ENCODE measurements at places on chromosomes 3 and 15. TPM values are rescaled to one million over a fixed set of nuclear protein-coding genes. Genes with fewer than 3 reads are reported as not detected.
A peak's percentile ranks its signal among the peaks of the same experiment; 100 is the strongest.

DNA sequence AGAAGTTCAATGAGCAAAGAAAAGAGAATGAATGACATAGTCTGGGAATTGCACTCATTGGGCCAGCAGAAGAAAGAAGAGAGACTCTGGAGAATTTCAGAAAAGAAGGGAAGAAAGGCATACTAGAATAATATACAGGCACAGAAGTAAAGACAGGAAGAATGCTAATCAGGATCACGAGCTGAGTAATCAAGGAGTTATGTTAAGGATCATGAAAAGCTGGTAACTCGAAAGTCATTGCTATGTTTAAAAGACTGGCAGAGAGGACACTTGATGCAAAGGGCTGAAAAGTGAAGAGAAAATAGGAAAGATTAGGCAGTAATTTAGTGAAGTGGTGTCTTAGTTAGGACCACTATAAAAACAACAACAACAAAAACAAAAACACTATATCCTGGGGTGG lies 284.1 kb downstream of the ZBBX start:
- DNase-seq, result no peak
- no peak overlapping the region for H3K4me3 ChIP-seq
- H3K4me1 ChIP-seq, result no peaks in the 10 kb centered on the region

DNA sequence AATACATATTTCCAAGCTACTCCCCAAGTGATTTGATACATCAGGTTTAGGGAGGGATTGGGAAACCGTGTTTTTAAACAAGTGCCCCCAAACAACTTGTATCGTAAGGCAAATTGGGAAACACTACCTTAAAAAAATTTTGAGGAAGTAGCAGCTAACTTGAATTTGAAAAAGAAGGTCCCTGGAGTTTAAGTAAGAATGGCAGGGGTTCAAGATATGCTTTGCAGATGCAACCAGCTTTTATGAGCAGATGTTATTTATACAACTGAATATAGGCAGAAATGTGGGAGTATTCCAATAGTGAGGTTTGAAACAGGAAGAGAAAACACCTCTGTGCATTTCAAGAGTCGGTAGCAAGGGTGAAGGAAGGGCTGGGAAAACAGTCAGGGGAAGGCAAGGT lies 139.6 kb downstream of the IL20RB start:
- H3K4me3 ChIP-seq, result no peak overlapping the region
- peaks cover 34% of the 10 kb centered on the region for H3K36me3 ChIP-seq
- H3K27me3 ChIP-seq, result no peaks in the 10 kb centered on the region
- no peak overlapping the region for H3K27ac ChIP-seq
- H3K4me1 ChIP-seq, result no peaks in the 10 kb centered on the region

GRCh38 chr15:51093488-51093838 lies 1.2 kb downstream of the TNFAIP8L3 start:
- no peaks in the 10 kb centered on the region for H3K27me3 ChIP-seq
- DNase-seq, result no peak
- H3K4me1 ChIP-seq, result peaks cover 28% of the 10 kb centered on the region
- H3K36me3 ChIP-seq, result no peaks in the 10 kb centered on the region

DNA sequence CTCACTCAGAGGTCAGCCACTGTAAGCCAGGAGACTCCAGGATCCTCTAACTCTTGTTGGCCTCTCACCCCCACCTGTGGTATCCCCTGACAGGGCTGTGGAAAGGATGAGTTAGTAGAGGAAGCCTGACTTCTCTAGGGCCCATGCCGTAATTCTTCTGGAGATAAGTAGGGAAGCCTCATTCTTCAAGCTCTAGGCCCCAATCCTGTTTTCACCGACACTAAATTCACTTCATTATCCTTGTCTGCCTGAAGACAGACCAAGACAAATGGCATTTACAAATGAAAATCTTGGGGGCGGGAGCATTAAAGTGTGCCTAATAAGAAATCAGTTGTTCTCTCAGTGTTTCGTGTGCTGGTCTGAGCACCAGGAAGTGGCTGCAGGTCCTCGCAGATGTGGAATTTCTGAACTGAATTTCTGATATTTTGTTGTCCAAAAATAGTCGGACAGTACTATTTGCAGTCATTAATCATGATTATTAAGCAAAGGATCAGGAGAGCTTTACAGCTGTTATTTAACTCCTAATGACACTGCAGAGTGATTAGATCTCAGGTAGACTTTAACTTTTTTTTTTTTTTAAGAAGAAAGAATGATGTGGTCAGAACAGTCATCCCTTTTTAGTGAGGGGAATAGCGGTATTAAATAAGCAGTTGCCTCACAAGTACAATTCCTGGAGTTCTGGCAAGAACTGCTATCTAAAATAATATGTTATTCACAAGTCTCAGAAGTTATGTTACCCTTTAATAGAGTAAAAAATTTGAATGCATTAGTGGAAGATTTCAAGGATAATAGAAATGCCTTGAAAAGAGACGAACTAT lies 58.4 kb downstream of the RBMS3 start:
- H3K27me3 ChIP-seq, result no peaks in the 10 kb centered on the region
- no peak for DNase-seq
- H3K4me3 ChIP-seq, result no peak overlapping the region
- H3K36me3 ChIP-seq, result no peaks in the 10 kb centered on the region
- peaks cover 12% of the 10 kb centered on the region for H3K4me1 ChIP-seq

DNA sequence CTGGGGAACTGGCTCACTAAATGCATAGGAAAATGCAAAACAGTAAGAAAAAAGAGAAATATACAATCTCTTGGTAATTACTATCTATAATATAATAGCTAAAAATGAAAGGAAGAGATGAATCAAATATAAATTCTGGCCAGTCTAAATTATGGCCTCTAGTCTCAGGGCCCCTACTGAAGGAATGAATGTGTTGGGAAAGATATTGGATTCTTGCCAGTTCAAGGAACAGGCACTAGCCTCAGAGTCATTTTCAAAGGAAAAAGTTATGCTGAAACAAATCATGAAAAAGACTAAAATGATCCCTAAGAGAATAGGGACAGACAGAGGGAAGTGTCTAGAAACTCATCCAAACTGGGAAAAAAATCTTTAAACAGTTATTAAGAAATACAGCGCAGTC lies 62.4 kb downstream of the C3orf80 start:
- H3K4me3 ChIP-seq, result no peak overlapping the region
- no peak overlapping the region for H3K27ac ChIP-seq
- peak; percentile 4 for DNase-seq
- H3K27me3 ChIP-seq, result no peaks in the 10 kb centered on the region
- no peaks in the 10 kb centered on the region for H3K36me3 ChIP-seq

DNA sequence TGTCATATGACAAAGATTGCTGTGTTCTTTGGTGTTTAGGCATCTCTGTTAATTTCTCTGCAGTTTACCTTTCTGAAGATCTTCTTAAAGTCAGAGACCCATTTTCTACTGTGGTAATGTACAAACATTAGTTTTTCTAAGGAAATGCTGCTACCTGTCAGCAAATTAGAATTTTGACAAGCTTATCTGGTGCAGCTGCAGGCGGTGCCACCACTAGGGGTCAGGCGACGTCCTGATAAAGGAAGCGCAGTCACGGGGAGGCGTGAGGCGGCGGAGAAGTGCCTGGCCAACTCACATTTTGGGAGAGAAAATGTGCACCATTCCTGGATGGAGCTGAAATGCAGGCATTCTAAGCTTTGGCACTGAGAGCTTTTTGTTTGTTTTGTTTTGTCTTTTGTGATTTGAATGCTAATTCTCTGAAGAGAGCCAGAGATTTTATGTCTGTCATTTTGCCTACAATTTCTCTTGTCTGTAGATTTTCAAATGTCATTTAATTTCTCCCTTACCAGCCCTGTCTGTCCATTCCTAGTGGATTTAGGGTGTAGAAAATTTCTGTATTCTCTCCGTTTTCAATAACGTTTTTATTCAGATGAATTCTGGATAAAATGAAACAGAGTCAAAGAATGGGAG lies 24.9 kb upstream of the SIAH2 start:
- H3K27ac ChIP-seq, result no peak overlapping the region
- no peak overlapping the region for H3K4me3 ChIP-seq
- peaks cover 8% of the 10 kb centered on the region for H3K4me1 ChIP-seq

DNA sequence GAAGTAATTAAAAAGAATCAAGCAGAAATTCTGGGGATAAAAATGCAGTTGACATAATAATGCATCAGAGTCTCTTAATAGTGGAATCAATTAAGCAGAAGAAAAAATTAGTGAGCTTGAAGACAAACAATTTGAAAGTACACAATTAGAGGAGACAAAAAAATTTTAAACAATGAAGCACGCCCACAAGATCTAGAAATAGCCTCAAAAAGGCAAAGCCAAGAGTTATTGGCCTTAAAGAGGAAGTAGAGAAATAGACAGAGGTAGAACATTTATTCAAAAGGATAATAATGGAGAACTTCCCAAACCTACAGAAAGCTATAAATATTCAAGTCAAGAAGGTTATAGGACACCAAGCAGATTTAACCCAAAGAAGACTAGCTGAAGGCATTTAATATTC lies 113.3 kb downstream of the TBC1D2B start:
- no peaks in the 10 kb centered on the region for H3K36me3 ChIP-seq
- no peak overlapping the region for H3K4me3 ChIP-seq
- H3K4me1 ChIP-seq, result peaks cover 6% of the 10 kb centered on the region
- H3K27ac ChIP-seq, result no peak overlapping the region
- H3K27me3 ChIP-seq, result peaks cover 20% of the 10 kb centered on the region

- no peaks in the 10 kb centered on the region for H3K27me3 ChIP-seq
- H3K36me3 ChIP-seq, result no peaks in the 10 kb centered on the region
- H3K4me1 ChIP-seq, result no peaks in the 10 kb centered on the region
- H3K27ac ChIP-seq, result no peak overlapping the region
- DNase-seq, result no peak
Measured at GRCh38 chr3:179935710-179936109, 101.0 kb downstream of the PEX5L start.

- no peaks in the 10 kb centered on the region for H3K27me3 ChIP-seq
- H3K36me3 ChIP-seq, result peaks cover 11% of the 10 kb centered on the region
- DNase-seq, result peak; percentile 85
Measured at GRCh38 chr15:59165726-59166125, 40.9 kb upstream of the LDHAL6B start.

DNA sequence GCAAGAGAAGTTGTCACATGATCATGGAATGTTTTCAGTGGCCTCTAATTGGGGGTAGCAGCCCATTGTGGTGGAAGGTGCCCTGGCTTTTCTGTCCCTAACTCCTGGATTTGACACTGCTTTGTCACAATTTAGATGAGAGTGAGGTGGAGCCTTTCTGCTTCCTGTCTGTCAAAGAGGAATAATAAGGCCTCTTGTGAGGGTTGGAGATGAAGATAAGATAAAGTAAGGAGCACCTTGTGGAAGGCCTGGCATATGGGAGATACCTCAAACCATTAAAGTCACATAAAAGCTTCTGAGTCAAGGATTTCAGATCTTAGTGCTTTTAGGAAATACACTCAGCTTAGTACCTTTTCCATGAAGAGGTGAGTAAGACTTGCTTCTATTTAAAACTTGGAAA lies 172.6 kb upstream of the FAM3D start:
- no peak for DNase-seq
- H3K36me3 ChIP-seq, result no peaks in the 10 kb centered on the region
- no peak overlapping the region for H3K4me3 ChIP-seq
- H3K27me3 ChIP-seq, result no peaks in the 10 kb centered on the region

DNA sequence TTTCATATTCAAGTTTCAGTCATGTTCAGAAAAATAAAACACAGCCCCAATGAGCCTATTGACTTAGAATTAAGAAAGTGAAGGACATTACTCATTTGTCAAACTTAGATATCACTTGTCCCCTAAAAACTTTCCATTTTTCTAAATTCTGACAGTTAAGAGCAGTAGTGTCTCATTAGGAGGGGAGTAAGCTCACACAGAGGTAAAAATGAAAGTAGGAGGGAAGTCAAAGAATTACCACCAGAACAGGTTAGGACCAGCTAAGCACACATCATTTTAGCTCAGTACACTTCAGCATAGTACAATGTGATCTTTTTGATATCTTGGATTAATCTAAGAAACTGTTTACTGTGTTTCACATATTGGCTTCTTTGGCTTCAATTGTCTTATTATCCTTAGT lies 64.3 kb downstream of the OSTN start:
- no peak for DNase-seq
- no peak overlapping the region for H3K27ac ChIP-seq
- no peak overlapping the region for H3K4me3 ChIP-seq

GRCh38 chr3:126916546-126916945 lies 66.4 kb upstream of the PLXNA1 start:
- no peak overlapping the region for H3K4me3 ChIP-seq
- DNase-seq, result no peak
- H3K36me3 ChIP-seq, result no peaks in the 10 kb centered on the region
- no peaks in the 10 kb centered on the region for H3K27me3 ChIP-seq
- H3K4me1 ChIP-seq, result peaks cover 24% of the 10 kb centered on the region
- peak overlapping the region; percentile 4 for H3K27ac ChIP-seq

- no peak for DNase-seq
- H3K27me3 ChIP-seq, result no peaks in the 10 kb centered on the region
- no peak overlapping the region for H3K4me3 ChIP-seq
- H3K36me3 ChIP-seq, result no peaks in the 10 kb centered on the region
- H3K4me1 ChIP-seq, result peaks cover 18% of the 10 kb centered on the region
Measured at GRCh38 chr3:112633757-112634156, 7.2 kb downstream of the CCDC80 start.

- no peak overlapping the region for H3K4me3 ChIP-seq
- H3K27me3 ChIP-seq, result peaks cover 7% of the 10 kb centered on the region
- DNase-seq, result no peak
Measured at GRCh38 chr15:91127236-91127955, 27.3 kb downstream of the SV2B start.

DNA sequence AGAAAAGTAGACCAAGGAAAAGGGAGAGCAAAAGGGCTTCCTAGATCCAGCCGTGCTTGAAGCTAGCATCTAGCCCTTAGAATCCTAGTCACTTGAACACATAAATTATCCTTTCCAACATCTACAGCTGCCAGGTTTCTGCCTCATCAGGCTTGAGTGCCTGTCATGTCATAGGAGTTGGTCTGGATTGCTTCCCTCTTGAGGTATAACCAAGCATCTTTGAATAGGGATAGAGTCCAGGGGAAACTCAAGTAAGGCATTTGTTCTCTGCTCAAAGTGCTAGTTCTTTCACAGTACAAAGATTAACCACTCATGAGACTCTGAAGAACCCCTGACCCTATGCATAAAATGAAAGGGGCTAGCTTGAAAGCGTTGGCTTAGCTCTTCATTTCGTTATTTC lies 72.3 kb downstream of the SLCO3A1 start:
- H3K27me3 ChIP-seq, result no peaks in the 10 kb centered on the region
- peaks cover 15% of the 10 kb centered on the region for H3K4me1 ChIP-seq
- DNase-seq, result no peak
- no peaks in the 10 kb centered on the region for H3K36me3 ChIP-seq
- no peak overlapping the region for H3K4me3 ChIP-seq

- no peaks in the 10 kb centered on the region for H3K4me1 ChIP-seq
- H3K4me3 ChIP-seq, result no peak overlapping the region
- no peak for DNase-seq
- no peak overlapping the region for H3K27ac ChIP-seq
- H3K27me3 ChIP-seq, result no peaks in the 10 kb centered on the region
- H3K36me3 ChIP-seq, result no peaks in the 10 kb centered on the region
Measured at GRCh38 chr3:99373088-99373845, 265.1 kb upstream of the COL8A1 start.

The ZNF662 gene
- not detected for total RNA-seq

The DNASE1L3 gene
- not detected for total RNA-seq

The TM6SF1 gene
- 0.39 TPM for total RNA-seq

The TTC23 gene
- 15.1 TPM for total RNA-seq

The ESYT3 gene
- 0.44 TPM for total RNA-seq

The ZCWPW2 gene
- 1.0 TPM for total RNA-seq

The CA12 gene
- 20.3 TPM for total RNA-seq

The ERICH6 gene
- not detected for total RNA-seq

The DAPK2 gene
- total RNA-seq, result 4.6 TPM
